H9 (cell line): ENCODE measurements at places on chromosomes 16 and 17.

GRCh38 chr16:1194665-1195392, 30.2 kb downstream of the TPSG1 start:
- DNase-seq = peak; percentile 50

- DNase-seq = peak; percentile 63
Observed at GRCh38 chr16:10817963-10818941, at the start of gene TVP23A. TSS of gene TVP23A (minus strand) at chr16:10818794. CDS start at chr16:10818493, 301 bp downstream.

DNA sequence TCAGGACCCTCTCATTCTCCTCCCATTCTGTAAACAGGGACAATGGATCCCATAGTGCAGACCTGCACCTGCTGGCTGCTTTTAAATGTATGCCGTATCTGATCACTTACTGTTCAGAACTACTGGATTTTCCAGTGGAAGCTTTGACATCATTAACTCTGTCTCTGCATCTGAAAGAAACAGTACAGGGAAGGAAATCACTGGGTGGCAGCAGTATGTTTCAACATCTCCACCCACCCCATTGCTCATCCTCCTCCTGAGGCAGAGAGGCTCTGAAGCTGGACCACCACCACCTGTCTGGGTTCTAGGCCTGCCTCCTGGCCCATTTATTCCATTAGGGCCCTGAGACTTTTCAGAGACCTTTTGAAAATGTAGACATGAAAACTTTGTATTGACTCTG, 2.6 kb downstream of the CCL15 start:
- peak; percentile 3 for DNase-seq

- DNase-seq = peak; percentile 80
Observed at GRCh38 chr17:4945176-4945943, 3.0 kb downstream of the PFN1 start.

DNA sequence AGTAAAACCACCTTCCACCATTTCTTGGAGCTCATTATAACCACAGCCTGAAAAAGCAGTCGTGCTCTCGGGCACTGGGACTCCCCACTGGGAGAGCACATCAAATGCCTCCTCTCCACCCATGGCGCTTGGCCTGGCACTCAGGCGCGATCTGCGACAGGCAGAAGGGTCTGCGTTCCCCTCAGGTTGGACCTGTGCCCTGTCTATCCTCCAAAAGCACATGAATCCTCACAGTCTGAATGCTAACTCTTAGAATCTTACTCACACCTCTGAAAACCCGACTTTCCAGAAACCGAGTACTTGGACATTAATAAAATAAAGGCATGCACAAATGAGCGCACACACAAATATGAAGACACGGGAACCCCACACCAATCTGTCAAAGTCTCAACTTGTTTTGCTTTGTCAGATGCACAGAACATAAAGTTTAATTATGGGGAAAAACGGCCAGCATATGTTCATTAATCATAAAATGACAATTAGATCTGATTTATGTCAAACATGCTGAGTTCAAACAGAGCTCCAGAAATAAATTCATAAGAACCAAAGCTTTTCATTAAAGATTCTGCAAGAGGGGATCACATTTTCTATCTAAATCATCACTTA, 20.5 kb upstream of the FAAP100 start:
- DNase-seq = no peak

- DNase-seq = no peak
Observed at GRCh38 chr17:64077379-64077778, 52.6 kb downstream of the ERN1 start.

GRCh38 chr16:1978476-1979120, 2.7 kb downstream of the NOXO1 start:
- peak; percentile 61 for DNase-seq

DNA sequence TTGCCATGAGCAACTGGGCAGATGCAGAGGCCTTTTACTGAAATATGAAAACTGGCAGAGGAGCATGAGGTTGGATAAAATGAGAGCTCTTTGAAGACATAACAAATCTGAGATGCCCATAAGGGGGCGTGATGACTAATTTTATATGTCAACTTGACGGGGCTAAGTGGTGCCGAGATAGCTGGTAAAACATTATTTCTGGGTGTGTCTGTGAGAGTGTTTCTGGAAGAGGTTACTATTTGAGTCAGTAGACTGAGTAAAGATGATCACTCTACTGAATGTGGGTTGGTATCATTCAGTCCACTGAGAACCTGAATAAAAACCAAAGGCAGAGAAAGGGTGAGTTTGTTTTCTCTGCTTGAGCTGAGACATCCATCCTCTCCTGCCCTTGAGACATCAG, 454.2 kb downstream of the NPIPA7 start:
- DNase-seq = no peak

- DNase-seq = no peak
Observed at GRCh38 chr16:70410734-70411133, 28.2 kb downstream of the ST3GAL2 start.

DNA sequence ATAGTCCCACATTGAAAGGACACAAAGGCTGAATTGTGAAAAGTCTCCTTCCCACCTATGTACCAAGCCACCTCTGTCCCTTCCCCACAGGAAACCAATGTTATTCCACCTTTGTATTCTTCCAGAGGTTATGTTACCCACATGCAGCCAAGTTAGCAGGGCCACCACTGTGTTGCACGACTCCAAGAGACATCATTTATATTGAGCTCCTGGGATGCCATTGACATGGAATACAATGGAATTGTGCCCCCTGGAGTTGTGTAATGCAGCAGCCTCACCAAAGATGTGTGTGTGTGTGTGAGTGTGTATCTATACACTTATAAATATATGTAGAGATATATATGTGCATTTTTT, 21.6 kb upstream of the MSI2 start:
- no peak for DNase-seq
